ENCODE measurements at places on chromosomes 4 and X.
A peak's percentile ranks its signal among the peaks of the same experiment; 100 is the strongest.

GRCh38 chr4:120874792-120875774 lies 47.4 kb downstream of the PRDM5 start:
- no peak for DNase-seq

DNA sequence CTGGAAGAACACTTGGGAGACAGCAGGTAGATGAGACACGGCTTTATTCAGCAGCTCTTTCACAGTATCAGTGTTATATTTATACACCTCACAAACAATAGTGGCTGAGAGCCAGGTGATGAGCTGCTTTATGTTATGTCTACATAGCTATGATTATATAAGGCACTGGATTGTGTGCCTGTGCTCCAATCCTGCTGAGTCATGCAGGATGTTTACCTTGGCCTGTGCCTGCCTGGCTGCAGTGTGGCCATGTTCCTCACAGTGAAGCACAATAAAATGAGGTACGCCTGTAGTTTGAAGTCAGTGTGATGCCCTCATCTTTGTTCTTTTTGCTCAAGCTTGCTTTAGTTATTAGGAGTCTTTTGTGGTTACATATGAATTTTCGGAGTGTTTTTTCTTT lies 31.3 kb downstream of the CXCL13 start:
- DNase-seq, result no peak

GRCh38 chr4:150297861-150298474 lies 219.7 kb downstream of the DCLK2 start:
- DNase-seq, result peak; percentile 4

DNA sequence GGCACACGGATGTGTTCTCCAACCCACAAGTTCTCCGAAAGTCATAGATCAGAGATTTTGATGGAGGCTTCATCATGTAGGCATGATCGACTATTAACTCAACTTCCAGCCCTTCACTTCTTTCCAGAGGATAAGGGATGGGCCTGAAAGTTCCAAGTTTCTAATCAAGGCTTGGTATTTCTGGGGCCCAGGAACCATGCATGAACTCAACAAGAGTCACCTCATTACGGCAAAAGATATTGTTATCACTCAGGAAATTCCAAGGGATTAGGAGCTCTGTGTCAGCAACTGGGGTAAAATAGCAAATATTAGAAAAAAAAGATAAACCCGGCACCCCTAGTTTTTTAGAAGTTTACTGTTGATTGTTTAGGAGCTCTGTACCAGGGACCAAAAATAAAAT lies 240.1 kb upstream of the PPP1R2C start:
- DNase-seq, result no peak

GRCh38 chrX:108198420-108198819 lies 106.8 kb downstream of the ATG4A start:
- no peak for DNase-seq

DNA sequence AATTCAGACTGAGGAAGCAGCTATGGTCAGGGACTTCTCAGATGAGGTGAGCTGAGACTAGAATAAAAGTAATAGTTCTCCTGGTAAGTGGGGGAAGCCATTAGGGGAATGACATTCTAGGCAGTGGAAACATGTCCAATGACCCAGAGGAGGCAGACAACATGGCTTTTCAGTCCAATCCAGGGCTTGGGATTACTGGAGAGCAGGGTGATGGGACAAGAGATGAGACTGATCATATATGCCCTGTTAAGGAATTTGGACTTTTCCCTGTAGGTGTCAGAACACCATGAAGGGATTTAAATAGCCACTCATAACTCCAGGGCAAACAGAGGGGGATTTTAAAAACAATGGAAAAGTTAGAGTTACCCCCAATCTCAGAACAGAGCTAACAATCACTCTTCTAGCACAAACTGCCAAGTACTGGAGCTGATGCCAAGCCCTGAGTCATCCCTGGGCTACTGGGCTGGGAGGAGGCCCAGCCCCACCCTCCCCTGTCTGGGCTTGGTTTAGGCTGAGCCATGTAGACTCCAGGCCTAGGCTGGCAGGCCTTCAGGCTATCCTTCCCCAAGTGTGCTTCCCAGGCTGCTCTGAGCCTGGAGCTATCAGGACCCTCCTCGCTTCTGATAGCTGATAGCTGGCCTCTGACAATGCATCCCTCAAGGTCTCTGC lies 22.7 kb upstream of the MSN start:
- no peak for DNase-seq

GRCh38 chr4:145130788-145131399 lies 32.8 kb downstream of the ABCE1 start:
- DNase-seq, result no peak

- peak; percentile 20 for DNase-seq
Measured at GRCh38 chrX:150365990-150366911, 3.1 kb downstream of the MAMLD1 start.

GRCh38 chr4:108486046-108486445 lies 134.3 kb upstream of the RPL34 start:
- DNase-seq, result no peak

Data from DMS79 (cell line).